ENCODE measurements at places on chromosomes 5 and 9. TPM values are rescaled to one million over a fixed set of nuclear protein-coding genes. Genes with fewer than 3 reads are reported as not detected.

The HMMR gene
- polyA plus RNA-seq: 7.8 TPM

The ARHGEF37 gene
- 6.3 TPM for polyA plus RNA-seq

The PCDHGA8 gene
- polyA plus RNA-seq: 0.37 TPM

The C1QTNF3 gene
- polyA plus RNA-seq: 0.91 TPM

The REEP2 gene
- polyA plus RNA-seq: 46.7 TPM

The SAXO1 gene
- 0.24 TPM for polyA plus RNA-seq

The CNTRL gene
- 6.3 TPM for polyA plus RNA-seq

The LMX1B gene
- polyA plus RNA-seq: not detected

The ANXA2R gene
- 0.46 TPM for polyA plus RNA-seq

The CCDC152 gene
- polyA plus RNA-seq: 6.5 TPM

The WWC1 gene
- polyA plus RNA-seq: 6.9 TPM

The IGFBPL1 gene
- polyA plus RNA-seq: 2.0 TPM

The VAV2 gene
- polyA plus RNA-seq: 18.3 TPM

The TMEM171 gene
- not detected for polyA plus RNA-seq

The GMCL2 gene
- not detected for polyA plus RNA-seq

The CD180 gene
- polyA plus RNA-seq: not detected

The CCDC69 gene
- polyA plus RNA-seq: 102 TPM

The MCTP1 gene
- polyA plus RNA-seq: 1.4 TPM

The ZFYVE16 gene
- polyA plus RNA-seq: 22.0 TPM

The PTCH1 gene
- 7.3 TPM for polyA plus RNA-seq

The NIPAL4 gene
- polyA plus RNA-seq: 0.17 TPM

The ANKRD18B gene
- 2.4 TPM for polyA plus RNA-seq

The DNAH5 gene
- 0.05 TPM for polyA plus RNA-seq

The GRXCR2 gene
- not detected for polyA plus RNA-seq

The SLCO6A1 gene
- polyA plus RNA-seq: 0.32 TPM

The FREM1 gene
- polyA plus RNA-seq: 13.1 TPM

The TMC1 gene
- polyA plus RNA-seq: not detected

The DTWD2 gene
- polyA plus RNA-seq: 6.8 TPM

The GFPT2 gene
- 39.8 TPM for polyA plus RNA-seq

The SLC1A1 gene
- polyA plus RNA-seq: 2.4 TPM

The FRRS1L gene
- 0.38 TPM for polyA plus RNA-seq

The AFF4 gene
- 36.1 TPM for polyA plus RNA-seq

The MYO10 gene
- 8.2 TPM for polyA plus RNA-seq

The TLX3 gene
- polyA plus RNA-seq: not detected

The SEC61B gene
- polyA plus RNA-seq: 176 TPM
